ENCODE measurements at places on chromosomes 5 and 9.

DNA sequence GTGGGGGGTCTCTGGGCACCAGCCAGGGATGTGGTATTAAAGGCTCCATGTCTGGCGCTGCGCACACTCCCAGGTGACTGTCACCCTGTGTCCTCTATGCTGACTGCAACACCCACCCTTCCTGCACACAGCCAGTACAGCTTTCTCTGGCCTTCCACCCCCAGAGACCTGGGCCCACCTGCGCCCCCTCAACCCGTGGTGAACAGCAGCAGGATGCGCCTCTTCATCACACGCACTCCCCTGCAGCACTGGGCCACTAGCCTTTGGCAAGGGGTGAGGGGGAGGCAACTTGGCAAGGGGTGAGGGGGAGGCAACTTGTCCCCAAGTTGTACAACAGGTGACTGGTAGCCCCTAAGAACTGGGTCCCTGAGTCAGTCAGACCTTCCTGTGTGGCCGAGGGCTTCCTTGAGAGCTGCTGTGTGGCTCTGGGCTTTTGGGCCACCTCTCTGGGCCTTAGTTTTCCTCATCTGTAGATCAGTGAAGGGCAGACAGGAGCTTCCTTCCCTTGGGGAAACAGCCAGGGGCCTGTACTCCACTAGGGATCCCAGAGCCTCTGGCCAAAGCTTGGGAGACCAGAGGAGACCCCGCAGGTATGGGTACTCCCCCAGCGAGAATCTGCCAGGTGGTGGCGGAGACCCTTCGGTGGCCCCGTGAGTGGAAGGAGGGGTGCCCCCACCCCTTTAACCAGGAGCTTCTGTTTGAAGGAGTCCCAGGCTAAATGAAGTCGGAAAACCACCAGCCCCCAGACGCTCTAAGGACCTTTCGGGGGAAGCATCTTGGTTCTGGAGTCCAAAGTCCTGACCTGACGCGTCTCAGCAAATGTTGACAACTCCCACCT, 4.5 kb downstream of the CRAT start:
- DNase-seq = no peak

DNA sequence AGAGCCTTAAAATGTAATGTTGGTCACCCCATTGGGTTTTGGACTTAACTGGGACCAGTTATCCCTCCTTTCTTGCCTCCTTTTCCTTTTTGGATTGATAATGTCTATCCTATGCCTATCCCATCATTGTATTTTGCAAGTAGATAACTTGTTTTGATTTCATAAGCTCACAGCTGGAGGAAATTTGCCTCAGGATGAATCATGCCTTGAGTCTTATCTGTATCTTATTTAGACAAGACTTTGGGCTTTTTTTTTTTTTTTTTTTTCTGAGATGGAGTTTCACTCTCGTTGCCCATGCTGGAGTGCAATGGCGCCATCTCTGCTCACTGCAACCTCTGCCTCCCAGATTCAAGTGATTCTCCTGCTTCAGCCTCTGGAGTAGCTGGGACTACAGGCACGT, 443.3 kb downstream of the DNAH5 start:
- DNase-seq = peak; percentile 19

GRCh38 chr9:72092820-72093219, 32.4 kb upstream of the C9orf57 start:
- DNase-seq = no peak

- no peak for DNase-seq
Measured at GRCh38 chr9:76116913-76117312, 226.4 kb downstream of the PCSK5 start.

DNA sequence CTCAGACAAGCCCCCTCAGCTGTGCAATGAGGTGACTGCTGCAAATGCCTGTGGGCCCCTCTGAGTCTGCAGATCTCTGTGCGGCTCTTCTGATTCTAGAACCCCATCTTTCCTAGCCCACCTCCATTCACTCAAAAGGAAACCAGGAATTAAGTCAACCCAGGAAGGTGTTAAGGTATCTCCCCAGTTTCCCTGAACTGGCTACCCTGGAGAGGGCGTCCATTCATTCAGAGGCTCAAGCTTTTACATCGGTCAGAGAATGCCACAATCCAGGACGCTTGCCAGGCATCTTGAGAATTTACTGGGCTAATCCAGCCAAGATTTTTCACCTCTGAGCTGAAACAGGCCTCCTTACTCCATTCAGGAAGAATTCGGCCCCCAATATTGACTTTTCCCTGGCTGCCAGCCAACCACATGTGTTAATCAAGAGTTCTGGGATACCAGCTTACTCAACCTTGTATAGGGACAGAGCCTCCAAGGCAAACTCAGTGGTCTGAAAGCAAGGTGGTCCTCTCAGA, 889 bp upstream of the ADAMTS12 start:
- DNase-seq = peak; percentile 99

DNA sequence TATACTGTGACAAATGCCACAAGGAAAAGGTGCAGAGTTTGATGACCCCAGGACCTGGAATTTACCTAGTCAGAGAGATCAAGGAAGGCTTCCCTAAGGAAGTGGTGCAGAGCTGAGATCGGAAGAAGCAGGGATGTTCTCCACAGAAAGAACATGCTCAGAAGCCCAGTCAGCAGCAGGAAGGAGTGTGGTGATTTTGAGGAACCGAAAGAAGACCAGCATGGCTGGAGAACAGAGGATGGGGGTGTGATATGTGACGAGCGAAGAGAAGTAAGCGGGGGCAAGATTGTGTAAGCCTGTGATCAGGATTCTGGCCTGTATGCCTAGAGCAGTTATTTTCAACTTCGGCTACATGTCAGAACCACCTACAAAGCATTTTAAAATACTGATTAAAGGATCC, 18.7 kb upstream of the PIK3R1 start:
- DNase-seq = no peak

- peak; percentile 27 for DNase-seq
Measured at GRCh38 chr5:140108093-140109017, 5.6 kb upstream of the PURA start.

DNA sequence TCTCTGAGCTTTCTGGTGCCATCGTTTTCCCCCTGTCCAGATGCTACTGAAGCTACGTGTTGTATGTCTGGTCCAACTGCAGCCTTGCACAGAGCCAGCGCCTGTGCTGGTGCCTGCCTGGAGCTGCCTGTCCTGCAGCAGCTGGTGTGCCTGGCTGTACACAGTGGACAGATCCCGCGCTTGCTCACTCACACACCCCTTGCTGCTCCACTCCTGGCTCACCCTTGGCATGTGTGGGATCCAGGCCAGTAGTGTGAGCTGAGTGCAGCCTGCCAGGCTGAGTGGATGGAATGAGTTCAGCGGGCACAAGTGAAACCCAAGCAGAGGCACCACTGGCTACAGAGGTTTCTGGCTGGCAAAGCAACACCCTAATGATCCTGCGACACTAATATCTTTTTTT, 40.4 kb downstream of the FER start:
- no peak for DNase-seq

- DNase-seq = no peak
Measured at GRCh38 chr9:114037961-114038723, 40.0 kb downstream of the AMBP start.

DNA sequence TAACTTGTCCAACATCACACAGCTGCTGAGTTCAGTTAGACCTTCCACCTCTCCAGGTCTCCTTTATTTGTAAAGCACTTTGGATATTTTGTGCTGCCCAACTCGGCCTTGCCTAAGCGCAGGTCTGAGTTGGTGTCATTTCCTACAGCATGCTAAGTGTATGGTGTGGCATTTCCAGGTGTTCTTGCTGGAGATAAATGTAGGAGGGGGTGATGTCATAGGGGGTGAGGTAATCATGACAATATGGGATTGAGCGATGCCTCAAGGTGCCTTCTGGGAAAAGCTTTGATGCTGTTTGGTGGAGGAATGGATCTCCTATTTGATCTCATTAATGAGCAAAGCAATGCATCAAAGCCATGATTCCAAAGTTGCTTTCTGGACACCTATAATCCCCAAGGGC, 32.3 kb upstream of the NEURL1B start:
- DNase-seq = no peak

GRCh38 chr5:85896514-85896913, 721.2 kb upstream of the COX7C start:
- no peak for DNase-seq

- no peak for DNase-seq
Measured at GRCh38 chr5:167783145-167783817, 508.2 kb upstream of the WWC1 start.

GRCh38 chr5:166938071-166938470, 1353.4 kb upstream of the WWC1 start:
- no peak for DNase-seq

DNA sequence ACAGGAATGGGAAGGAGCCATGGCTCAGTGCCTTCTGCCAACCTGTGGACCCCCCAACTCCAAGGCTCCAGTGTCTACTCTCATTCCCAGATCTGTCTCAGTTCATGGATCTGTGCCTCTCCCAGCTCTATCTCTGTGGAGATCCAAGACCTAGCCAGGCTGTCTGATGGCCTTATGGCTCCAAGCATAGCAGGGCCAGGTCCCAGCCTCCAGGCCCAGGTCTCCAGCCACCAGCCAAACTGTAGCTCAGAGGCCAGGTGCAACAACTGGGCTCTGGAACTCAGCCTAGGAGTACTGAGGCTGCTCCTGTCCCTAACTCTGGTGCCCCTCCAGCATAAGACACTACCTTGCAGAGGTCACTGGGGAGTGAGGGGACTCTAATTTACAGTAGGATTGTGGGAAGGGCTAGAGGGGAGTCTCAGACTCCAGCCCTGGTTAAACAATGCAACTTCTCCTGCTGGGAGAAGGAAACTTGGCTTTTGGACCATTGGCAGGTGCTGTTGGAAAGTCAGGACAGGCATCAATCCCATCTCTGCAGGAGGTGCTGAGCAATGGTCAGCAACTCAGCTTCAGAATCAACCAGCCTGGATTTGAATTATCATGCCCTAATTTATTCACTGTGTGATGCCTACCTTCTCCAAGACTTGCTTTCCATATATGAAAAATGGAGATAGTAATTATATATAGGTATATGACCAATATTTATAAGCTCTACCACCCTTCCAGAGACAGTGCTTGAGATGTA, 63.0 kb downstream of the PCDH1 start:
- DNase-seq = no peak

DNA sequence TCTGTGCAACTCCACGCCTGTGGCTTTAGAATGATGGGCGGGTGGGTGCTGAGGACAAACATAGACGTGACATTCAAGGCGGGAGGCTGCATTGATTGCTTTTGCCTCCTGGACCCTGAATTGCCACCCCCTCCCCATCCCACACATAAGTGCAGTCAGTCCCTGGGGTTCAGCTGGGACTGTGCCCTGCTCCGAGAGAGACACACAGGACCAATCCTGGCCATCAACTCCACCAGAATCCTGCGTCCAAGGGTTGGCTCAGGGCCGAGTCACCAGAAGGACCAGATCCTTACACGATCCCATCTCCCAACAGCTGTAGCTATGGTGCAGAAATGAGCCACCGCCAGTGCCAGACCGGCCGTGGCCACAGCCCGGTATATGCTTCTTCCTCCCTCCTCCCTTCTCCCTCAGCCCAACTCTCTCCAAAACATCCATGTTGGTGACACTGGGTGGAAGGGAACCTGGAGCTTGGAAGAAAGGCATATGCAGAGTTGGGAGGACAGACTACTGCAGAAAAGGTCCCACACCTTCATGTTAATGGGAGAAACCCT, 27.4 kb downstream of the IRX2 start:
- DNase-seq = no peak

GRCh38 chr9:107034831-107035230, 171.9 kb downstream of the ZNF462 start:
- no peak for DNase-seq

DNA sequence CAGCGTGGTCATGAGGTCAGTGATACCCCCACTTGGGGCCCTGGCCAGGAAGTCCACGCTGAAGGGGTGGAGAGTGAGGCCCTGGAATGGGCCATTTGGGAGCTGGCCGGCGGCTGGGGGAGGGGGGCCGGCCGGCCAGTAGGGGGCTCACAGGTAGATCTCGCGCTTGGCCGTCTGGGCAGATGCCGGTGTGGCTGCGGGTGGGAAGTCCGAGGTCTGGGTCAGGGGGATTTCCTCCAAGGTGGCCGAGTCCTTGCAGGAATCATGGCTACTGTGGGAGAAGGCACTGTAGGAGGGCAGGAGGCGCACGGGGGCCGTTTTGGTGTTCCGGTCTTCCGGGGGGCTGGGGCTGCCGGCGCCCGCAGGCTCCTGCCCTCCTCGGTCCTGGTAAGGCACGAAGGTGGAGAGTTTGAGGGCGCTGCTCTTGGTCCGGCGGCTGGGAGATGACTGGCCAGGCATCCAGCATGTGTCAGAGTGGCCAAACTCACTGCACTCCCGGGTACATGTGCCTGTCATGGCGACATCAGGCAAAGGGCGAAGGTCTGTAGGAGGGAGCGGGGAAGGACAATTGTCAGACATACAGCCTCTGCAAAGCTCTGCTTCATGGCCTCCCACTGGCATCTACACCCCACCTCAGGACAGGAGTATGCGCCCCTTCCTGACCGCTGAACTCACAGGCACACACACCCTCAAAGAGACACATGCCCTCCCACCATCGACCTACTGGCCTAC, 24.1 kb downstream of the PCDH1 start:
- DNase-seq = no peak

- DNase-seq = no peak
Measured at GRCh38 chr9:136982232-136983051, at the start of gene LCNL1. Gene LCNL1, plus strand, starts transcription at chr9:136982993. Its CDS starts 594 bp downstream, at chr9:136983587.

DNA sequence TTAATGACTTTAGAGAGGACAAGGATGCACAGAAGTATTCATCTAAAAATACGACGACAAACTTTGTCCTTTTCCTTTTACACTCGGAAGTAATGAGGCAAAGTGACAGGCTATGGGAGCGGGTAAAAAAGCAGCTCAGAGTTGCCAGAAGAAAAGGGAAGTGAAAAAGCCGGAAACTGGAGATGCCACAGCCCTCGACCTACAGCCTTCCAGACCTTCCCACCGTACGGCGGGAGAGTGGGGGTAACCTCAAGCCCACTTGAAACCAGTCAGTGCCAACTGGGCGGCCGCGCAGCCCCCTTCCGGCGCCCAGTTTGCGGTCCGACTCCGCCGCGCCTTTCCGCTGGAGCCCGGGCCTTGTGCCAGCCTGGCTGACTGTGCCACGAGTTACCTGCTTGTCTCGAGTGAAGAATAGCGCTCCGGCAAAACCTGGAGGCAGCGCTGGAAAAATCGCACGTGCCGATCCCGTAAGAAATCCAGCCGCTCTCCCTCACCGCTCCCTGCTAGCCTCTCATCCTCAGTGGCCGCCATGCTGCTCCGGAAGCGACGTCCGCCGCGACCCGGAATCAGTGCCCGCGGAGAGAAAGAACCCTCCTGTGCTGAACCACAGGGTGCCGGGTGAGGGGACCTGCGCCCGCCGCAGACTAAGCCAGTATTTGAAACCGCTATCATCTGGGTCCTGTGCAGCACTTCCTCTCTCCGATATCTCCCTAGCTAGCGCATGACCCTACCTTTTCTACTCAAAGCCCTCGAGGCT, at the start of gene PGGT1B:
Gene PGGT1B (minus strand): TSS at position 557 of the 757 bp plus-strand sequence. CDS start 26 bp downstream, at position 531.
- peak; percentile 74 for DNase-seq

DNA sequence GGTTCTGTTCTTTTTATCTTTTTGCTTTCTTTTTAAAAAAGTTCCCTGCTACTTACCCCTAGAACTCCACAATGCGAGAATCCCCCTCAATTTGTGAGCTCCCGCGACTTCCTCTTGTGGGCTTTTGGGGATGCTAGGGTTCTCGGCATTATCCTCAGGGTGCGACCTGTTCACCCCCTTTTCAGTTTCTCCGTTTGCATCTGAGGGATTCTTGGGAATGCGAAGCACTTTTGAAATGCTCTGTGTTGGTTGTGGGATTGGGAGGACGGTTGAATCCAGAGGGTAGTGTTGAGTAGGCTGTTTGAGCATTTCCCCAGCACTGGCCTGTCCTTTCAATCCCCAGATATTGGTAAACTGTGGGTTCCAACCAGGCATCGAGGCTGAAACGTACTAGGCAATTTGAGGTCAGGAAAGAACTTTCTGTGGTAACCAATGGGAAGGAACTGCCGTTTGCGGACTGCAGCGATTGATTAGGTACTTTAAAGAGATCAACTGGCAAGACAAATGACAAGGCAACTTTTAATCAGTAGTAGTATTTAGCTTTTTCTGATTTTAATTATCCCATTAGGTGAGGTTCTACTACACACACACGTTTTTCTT, 415 bp downstream of the XRCC4 start:
- DNase-seq = peak; percentile 45

All from EL (cell line).